ENCODE measurements at places on chromosomes 3 and 15.

DNA sequence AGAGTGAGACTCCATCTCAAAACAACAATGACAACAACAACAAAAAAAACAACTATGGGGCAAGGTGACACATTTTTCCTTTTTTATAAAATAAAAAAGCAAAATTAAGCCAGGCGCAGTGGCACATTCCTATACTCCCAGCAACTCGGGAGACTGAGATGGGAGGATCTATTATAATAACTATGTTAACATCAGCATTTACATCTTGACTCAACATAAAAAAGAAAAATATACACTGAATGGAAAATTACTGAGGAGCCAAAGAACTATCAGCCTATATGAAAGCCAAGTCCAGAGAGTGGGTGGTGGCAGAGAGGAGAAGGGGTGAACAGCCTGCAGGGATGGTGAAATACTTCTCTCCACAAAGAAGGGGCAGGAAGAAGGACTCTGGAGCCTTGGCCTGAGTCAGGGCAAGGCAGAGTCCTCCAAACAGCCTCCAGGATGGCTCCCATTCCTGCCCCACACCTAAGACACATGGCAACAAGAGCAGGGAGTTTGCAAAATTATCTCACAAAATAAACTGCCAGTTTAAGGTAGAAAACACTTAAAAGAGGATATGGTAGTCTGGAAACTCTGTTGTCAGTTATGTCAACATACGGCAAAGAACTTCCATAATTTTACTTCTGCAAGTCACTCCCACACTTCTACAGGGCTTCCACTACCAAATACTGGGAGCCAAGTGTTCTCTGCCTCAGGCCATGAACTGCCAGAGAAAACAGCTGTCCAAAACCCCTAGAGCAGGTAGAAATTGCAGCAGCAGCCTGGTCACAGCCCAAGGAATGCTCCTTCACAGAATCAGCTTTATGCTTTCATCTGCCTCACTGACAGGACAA is 25.9 kb downstream of the HSPBAP1 start:
- DNase-seq, result no peak

- no peak for DNase-seq
Measured at GRCh38 chr3:77906102-77906709, 866.3 kb downstream of the ROBO2 start.

DNA sequence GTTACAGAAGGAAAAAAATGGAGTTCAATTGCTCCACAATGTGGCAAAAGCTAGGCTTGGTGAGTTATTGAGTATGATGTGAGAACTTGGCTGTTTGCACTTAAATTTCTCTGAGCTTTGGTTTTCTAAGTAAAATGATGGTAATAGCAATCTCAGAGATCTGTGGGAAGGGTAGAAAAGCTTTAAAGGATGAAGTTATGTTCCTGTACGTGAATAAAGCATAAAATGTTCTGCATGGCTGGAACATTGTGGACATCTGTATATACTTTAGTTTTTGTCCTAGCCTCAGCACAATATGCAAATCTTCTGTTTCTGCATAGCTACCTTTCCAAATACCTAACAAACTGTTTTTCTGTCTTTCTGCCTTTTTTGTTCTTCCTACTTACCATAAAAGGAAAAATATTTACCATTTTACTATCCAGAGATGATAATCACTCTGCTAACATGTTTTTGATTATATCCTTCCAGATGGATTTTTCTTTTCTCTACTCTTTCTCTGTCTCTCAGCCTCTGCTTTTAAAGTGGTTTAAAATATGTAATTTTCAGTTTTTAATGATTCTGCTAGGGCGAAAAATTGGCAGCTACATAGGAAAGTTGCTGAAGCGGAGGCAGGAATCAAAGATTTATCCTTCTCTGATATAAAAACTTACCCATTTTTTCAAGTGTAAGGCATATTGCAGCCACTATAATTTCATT is 188.1 kb downstream of the FNDC3B start:
- no peak for DNase-seq

DNA sequence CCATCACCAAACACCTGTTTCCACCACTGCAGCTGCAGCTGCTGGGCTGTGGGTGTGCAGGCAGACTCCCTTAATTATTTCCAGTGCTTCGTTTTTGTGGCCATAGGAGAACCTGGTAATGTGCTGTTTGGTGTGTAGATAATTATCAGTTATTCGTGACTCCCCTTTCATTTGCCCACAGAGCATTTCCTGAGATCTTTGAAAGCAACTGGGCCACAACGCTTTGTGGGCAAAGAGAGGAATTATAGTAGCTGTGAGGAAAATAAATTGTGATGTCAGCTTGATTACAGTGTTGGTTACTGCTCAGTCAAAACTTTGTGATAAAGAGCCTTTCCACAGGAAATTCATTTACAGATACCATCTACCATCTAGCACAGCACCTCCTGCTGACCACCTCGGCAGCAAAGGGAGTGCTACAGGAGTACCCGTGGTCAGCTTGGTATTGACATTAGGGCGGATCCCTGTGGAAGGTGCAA is 193.3 kb upstream of the SLCO3A1 start:
- no peak for DNase-seq
